ENCODE measurements at places on chromosomes 12 and 14. TPM values are rescaled to one million over a fixed set of nuclear protein-coding genes. Genes with fewer than 3 reads are reported as not detected.

The WNT1 gene
- not detected for total RNA-seq

The SIX4 gene
- total RNA-seq: 4.6 TPM

The INSM2 gene
- 0.06 TPM for total RNA-seq

The SDR9C7 gene
- not detected for total RNA-seq

The IKZF4 gene
- total RNA-seq: 2.8 TPM

The KRT4 gene
- 4.0 TPM for total RNA-seq

The SLC24A4 gene
- 0.26 TPM for total RNA-seq

The DAO gene
- not detected for total RNA-seq

The SYCP3 gene
- total RNA-seq: 0.12 TPM

The TPPP2 gene
- not detected for total RNA-seq

The RNU4-1 gene
- not detected for total RNA-seq

Measured in A549 treated with DMSO at 1 μM for 4 hours (cell line).